Stimulated activated effector memory CD8-positive, alpha-beta T cell treated with anti-CD3 and anti-CD28 coated beads, Interleukin-12 subunit alpha, Interleukin-12 subunit beta, amount 100 ng/mL, for 72 hours (primary cell): ENCODE measurements at places on chromosomes 5 and 9.

DNA sequence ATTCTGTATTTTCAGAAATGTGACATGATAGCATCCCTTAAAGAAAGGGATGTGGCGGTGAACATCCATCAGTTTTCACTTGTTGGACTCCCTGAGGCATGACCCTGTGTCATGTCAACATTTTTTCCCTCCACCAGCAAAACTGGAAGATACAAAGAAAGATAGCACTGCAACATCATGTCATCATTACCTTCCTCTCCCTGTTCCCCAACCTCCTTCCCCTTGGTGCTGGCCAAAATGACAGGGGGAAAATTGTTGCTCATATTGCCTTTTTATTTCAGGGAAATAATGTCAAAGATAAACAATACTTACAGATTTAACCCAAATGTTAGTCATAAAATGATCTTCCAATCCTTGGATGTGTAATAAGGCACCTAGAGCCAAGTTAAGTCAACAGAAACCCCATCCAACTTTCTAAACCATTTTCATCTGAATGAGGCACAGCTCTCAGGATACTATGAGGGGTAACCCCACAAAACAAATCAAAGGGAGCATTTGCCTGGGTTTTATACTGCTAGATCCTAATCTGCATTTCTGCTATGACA, 644.3 kb downstream of the ACTL7B start:
- no peak for DNase-seq

DNA sequence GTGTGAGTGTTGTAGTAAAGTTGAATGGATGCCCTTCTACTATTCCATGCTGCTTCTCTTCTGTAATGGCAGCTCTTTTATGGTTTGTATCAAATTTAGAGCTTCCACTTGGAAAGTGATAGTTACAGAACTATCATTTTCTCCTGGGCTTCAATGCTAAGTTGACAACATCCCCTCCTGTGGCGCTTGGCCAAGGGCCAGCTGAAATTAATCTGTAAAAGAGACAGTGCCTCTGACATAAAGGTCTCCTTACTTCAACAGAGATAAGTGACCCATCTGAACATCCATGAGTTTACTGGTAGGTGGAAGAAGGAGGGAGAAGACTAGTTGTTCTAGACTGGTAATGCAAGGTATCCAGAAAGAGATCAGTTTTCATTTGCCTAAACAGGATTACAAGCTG, 39.7 kb downstream of the CHSY3 start:
- no peak for DNase-seq

DNA sequence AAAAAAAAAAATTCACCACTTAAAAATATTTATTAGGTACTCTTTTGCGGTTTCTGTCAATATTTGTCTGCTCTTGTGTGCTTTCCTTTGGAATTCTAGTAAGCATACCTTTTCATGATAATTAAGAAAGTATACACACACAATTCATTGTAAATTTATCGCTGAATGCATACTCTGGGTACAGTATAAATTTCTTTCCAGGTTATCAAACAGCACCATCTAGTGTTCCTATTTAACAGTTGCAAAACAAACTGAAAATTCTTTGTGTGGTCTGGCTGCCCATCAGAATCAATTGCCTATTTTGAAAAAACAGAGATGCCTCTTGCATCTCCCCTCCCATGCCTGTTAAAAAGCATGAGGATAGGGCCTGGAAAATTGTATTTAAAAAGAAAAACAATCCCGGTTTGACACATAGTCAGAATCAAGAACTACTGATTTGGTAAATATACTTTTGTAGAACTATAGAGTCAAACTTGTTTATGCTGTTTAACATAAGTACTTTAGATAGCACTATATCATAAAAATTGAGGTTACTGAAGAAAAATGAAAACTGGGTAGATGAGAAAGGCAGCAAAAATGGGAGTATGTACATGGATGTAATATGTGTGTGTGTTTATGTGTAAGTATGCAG, 16.2 kb downstream of the PGGT1B start:
- DNase-seq, result no peak

- no peak for DNase-seq
Observed at GRCh38 chr5:135263022-135263668, 135.9 kb downstream of the MACROH2A1 start.

DNA sequence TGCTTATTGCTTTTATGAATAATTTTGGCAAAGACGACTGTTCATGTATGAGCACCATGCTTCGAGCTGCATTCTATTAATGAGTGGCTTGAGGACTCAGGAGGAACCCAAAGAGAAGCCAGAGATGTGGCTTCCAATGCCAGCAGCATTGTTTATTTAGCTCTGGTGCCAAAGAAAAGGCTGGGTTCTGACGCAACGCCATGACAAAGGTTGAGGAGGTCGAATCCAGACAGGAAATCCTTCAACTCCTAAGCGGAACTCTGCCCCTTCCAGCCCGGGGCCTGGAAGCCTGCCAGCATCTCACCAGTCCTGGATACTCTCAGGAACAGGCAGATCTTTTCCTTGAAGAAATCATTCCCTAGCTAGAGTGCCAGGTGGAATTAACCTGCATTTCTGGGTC, 104.4 kb downstream of the ARHGAP26 start:
- no peak for DNase-seq

- DNase-seq, result no peak
Observed at GRCh38 chr5:60163762-60164161, 270.2 kb upstream of the PDE4D start.

GRCh38 chr9:73093740-73094379, 57.8 kb upstream of the ANXA1 start:
- no peak for DNase-seq

DNA sequence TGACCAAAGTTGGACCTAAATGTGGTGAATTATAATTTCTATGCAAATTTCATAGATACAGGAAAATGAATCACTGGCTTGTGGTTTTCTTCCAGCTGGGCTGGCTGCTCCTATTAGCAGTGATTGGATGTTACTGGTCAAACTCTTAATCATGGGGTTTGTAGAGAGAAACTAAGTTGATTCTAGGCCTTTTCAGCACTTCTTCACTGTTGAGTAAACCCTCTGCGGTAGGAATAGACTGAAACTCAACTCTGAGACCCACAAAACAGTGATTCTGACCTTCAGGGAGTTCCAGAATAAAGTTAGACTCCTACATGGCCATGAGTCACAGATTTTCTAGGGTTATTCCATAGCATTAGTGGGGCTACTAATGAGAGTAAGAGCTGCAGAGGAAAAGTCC, 47.9 kb upstream of the FKTN start:
- DNase-seq, result no peak

DNA sequence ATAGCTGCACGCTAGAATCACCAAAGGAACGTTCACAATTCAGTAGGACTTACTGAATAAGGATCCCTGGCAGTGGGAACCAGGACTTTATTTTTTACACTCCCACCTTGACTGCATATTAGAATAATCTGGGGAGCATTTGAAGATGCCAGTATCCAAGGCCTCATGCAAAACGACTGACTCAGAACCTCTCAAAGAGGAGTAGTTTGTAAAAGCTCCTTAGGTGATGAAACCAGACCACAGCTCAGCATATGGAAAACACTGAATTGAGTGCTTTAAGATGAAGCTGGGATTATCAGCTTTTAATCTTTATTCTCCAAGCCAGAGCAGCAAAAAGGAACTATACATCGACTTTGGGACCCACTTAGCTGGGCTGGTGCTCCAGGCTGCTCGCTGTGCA, 288.3 kb downstream of the MLLT3 start:
- DNase-seq, result no peak

DNA sequence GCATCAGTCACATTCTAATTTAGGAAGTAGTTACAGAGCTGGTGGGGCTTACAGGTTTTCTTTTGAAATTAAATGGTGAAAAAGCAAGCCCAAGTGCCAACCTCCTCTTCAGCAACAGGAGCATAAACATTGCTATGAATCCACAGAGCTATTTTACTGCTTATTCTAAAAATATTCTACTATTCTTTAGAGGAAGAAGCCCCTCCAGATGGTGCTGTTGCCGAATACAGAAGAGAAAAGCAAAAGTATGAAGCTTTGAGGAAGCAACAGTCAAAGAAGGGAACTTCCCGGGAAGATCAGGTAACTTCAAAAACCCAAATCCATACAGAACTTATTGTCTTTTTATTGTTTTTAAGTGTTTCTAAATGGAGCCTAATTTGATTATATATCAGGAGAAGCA, 202.8 kb downstream of the CWC27 start:
- DNase-seq, result no peak

- DNase-seq, result no peak
Observed at GRCh38 chr9:27447031-27447683, 76.9 kb upstream of the IFNK start.

GRCh38 chr5:15789642-15790041, 289.7 kb downstream of the FBXL7 start:
- DNase-seq, result no peak

GRCh38 chr9:96217294-96217707, 84.7 kb downstream of the HSD17B3 start:
- no peak for DNase-seq

- no peak for DNase-seq
Observed at GRCh38 chr5:5103245-5103644, 36.9 kb upstream of the ADAMTS16 start.

- no peak for DNase-seq
Observed at GRCh38 chr9:101117161-101117560, 88.6 kb downstream of the PLPPR1 start.

DNA sequence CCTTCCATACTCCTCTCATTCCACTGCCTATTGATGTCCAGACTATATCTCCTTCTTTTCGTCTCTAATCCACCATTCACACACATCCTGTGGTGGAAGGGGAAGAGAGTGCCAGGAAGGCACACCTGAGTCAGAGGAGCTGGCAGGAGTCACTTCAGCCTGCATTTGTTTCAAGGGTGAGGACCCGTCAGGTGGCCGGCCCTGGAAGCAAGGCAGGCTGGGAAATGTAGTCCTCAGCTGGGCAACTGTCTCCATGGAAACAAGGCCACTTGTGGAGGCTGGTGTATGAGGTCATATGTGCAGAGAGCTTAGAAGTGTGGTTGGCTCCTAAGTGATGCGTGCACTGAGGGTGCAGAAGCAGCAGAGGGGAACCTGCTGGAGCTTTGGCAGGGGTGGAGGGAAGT, 278.4 kb downstream of the NSG2 start:
- no peak for DNase-seq

- peak; percentile 49 for DNase-seq
Observed at GRCh38 chr5:76403766-76404222, 709 bp downstream of the IQGAP2 start.

- no peak for DNase-seq
Observed at GRCh38 chr5:134794082-134794481, 35.5 kb downstream of the DDX46 start.

DNA sequence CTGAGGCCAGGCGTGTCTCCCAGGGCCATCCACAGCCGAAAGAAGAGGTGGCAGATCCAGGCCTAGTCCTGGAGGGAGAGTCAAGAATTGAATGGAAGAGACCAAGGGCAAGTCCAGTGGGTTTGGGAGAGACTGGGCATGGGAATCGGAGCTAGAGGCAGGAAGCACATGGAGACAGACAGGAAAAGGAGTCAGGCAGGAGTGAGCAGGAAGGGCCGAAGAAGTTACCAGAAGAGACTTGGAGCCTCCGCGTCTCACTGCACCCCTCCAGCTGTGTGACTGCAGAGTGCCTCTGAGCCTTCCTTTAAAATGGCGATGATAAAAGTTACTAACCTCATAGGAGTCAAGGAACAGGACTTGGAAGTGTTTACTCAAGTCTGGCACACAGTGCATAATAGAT, 64.4 kb upstream of the ANGPTL2 start:
- DNase-seq, result no peak

- DNase-seq, result no peak
Observed at GRCh38 chr5:169974121-169974770, 6.0 kb downstream of the INSYN2B start.

GRCh38 chr5:135649435-135649834, 70.6 kb upstream of the CXCL14 start:
- no peak for DNase-seq

DNA sequence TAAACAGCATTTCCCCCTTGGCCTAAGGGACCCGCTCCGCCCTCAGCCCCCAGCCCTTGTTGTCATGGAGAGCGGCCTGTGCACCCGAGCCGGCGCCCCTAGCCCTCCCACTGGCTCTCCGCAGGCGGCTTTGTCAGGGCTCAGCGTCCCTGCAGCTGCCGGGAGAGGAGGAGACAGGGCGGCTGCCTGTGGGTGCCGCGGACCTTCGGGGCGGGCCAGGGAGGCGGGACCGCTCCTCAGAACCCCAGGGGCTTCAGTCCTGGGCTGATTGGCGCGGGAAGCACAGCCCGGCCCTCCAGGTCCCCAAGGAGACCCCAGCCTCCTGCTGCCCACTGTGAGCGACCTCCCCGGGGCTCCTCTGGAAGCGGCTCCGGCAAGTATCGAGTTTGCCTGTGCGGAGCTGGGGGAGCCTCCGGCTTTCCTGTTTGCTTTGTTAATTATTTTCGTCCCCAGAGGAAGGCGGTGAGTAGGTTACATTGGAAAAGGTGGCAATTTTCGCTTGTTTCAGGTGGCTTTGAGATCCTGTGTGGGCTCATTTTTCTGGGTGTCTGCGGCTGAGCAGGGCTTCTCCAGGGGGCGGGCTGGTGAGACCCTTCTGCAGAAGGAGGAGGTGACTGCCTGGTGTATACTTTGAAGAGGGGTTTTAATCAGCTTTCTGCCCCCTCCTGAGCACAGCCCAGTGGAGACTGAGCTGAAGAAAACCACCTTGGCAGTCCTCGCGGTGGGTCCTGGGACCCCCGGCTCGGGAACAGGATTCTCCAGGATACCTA, at the start of gene FGD3:
Gene FGD3, plus strand, starts transcription at position 256 of the 770 bp plus-strand sequence. CDS start 28,734 bp downstream, outside the sequence.
- no peak for DNase-seq

- no peak for DNase-seq
Observed at GRCh38 chr9:105332471-105332870, 88.0 kb downstream of the SLC44A1 start.

GRCh38 chr5:111968459-111968858, 211.5 kb upstream of the NREP start:
- DNase-seq, result no peak

- no peak for DNase-seq
Observed at GRCh38 chr9:8224381-8224801, 424.8 kb upstream of the DMAC1 start.

DNA sequence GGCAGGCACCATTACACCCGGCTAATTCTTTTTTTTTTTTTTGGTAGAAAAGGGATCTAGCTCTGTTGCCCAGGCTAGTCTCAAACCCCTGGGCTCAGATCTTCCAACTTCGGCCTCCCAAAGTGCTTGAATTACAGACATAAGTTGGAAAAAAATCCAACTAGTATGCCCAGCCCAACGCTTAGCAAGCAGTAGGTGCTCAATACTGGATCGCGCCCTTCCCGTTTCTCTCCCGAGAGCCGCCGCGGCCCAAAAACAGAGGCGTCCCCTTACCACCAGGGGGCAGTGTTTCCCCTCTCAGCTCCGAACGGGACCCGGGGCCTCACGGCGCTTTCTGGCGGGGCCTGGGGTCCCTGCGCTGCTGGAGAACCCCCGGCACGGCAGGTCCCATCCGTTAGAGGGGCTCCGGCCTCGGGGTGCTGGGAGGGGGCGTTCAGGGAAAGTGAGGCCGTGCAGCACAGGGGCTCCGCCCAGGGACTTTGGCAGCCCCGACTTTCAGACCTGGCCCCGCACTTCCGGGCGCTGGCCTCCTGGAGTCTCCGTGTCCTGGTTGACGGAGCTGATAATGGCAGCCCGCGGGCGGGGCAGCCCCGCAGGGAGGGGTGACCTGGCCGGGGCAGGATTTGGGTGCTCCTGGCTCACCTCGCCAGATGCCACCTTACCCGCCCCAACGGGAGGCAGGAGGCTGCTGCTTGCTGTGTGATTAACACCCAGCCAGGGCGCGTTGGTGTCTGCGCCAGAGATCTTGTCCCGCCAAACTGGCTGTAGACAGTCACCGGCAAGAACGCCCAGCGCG, 15.2 kb downstream of the PTGES start:
- peak; percentile 96 for DNase-seq

- DNase-seq, result no peak
Observed at GRCh38 chr9:78280982-78281668, 15.8 kb upstream of the PSAT1 start.

GRCh38 chr9:21788752-21789151, 13.7 kb upstream of the MTAP start:
- DNase-seq, result no peak
